Activated CD8-positive, alpha-beta memory T cell treated with anti-CD3 and anti-CD28 coated beads for 4 hours (primary cell): ENCODE measurements at places on chromosomes 13 and 19.

- no peak for DNase-seq
These were observed 592.5 kb downstream of the KCTD12 start for GRCh38 chr13:76293751-76294150.

GRCh38 chr19:11242864-11243797, 3.7 kb downstream of the ANGPTL8 start:
- DNase-seq: peak; percentile 59

GRCh38 chr19:14072535-14073260, at the start of gene MISP3:
Gene MISP3, plus strand, starts transcription at chr19:14072786. Its CDS starts 524 bp downstream, at chr19:14073310.
- DNase-seq: no peak

DNA sequence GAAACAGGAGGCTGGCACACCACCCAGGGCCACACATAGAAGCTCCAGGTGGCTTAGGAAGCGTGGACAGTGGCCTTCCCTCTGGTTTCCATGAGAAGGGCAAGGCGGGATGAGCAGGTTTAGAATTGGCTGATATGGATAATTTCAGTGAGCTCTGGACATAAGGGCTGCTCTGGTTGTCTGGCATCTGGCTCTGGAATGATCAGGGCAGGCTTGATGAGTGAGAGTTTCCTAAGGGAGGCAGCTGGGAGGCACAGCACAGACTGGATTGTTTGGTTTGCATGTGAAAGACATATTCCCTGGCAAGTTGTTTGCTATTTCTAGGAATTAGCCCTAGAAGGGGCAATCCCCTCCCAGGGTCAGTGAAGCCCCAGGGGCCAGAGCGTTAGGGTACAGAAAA, 129.5 kb downstream of the ATP8A2 start:
- DNase-seq: no peak

- no peak for DNase-seq
These were observed 2.2 kb downstream of the PAN3 start for GRCh38 chr13:28140433-28141125.

DNA sequence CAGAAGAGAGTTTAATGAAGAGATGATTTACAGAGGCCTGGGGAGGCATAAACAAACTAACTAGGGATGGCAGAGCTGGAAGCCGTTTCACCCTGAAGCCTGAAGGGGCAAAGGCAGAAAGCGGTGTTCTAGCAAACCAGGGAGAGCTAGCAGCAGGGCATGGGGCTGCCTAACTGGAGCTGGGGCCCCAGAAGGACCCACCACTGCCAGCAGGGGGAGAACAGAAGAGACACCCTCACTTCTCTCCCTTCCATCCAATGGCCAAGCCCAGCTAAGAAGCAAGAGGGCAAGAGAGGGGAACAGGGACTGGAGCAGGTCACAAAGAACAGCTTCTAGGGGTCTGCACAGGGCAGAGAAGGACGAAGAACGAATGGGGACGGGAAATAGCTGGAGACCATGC, 195.5 kb downstream of the KATNAL1 start:
- DNase-seq: no peak

DNA sequence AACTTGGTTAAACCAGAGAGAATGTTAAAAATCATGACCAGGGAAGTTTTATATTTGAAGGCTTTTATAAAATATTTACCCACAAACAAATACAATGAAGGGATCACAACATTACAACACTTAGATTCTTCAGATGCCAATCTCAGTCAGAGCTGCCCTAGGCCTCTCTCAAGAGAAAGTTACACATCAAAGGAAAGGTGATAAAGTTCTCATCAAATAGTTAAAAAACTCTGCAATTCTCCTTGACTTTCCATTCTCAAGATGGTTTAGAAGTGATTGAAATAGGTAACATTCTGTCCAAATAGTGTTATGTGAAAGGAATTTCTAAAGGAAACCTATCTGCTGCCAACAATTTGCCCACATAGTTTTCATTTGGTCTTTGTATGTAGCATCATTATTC, 1115.2 kb upstream of the MIR17HG start:
- no peak for DNase-seq

- no peak for DNase-seq
These were observed 40.8 kb downstream of the SLITRK5 start for GRCh38 chr13:87712012-87712411.

DNA sequence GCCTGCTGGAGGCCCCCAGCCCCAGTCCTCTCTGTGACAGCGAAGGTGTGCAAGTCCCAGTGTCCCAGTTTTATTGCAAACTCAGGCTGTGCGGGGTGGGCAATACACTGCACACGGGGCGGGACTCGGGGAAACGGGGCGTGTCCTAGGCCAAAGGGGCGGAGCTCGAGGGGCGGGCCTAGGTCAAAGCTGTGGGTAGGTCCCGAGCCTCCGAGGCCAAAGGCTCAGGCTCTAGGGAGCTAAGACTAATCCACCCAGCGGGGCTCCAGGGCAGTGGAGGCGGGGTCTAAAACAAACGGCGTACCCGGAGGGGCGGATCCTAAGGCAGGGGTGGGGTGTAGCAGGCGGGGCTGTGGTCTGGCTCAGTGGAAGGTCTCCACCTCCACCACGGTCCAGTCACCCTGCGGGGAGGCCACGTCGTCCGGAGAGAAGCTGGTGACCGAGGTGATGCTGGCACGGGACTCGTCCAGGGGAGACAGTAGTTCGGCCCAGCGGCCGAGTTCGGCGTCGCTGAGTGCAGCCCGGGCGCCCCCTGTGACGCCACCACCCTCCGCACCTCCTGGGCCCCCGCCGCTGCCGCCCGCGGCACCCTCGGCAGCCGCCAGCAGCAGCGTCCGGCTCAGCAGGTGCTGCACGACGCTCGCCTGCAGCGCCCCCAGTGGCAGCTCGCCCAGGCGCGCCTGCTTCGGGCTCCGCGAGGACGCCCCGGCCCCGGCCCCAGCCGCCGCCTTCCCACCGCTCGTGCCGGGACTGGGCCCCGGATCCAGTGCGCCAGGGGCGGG, 5.3 kb downstream of the PRR36 start:
- peak; percentile 58 for DNase-seq

DNA sequence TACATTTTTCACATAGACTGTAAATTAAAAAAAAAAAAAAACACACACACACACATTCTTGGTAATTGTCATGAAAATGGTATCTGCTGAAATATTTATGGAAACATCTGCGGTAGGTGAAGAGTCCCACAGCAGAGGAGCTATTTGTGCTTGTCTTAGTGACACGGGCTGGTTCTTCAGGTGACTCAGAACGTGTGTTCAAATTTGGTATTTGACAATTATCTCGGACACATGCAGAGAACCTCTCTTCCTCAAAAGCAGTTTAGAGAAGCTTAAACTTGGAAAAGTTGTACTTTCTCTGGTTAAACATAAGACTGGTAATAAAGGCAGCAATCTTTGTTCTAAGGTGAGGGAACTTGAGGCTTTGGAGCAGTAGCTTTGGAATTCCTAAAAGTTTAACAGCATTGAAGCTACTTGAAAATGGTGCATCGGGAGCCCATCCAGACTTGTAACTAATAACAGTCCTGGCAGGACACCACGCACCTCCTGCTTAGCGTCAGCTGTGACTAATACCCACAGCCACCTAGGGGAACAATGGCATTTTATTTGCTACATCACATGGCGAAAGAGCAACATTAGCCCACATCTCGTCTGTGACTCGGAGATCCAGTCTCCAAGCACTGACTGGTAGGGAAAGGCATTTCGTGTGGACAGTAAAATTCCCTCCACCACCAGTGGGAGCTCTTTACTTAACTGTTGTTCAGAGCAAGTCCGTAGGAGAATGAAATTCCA, 1505.1 kb upstream of the SLC10A2 start:
- no peak for DNase-seq

GRCh38 chr19:9943744-9944143, 7.4 kb upstream of the OLFM2 start:
- no peak for DNase-seq

DNA sequence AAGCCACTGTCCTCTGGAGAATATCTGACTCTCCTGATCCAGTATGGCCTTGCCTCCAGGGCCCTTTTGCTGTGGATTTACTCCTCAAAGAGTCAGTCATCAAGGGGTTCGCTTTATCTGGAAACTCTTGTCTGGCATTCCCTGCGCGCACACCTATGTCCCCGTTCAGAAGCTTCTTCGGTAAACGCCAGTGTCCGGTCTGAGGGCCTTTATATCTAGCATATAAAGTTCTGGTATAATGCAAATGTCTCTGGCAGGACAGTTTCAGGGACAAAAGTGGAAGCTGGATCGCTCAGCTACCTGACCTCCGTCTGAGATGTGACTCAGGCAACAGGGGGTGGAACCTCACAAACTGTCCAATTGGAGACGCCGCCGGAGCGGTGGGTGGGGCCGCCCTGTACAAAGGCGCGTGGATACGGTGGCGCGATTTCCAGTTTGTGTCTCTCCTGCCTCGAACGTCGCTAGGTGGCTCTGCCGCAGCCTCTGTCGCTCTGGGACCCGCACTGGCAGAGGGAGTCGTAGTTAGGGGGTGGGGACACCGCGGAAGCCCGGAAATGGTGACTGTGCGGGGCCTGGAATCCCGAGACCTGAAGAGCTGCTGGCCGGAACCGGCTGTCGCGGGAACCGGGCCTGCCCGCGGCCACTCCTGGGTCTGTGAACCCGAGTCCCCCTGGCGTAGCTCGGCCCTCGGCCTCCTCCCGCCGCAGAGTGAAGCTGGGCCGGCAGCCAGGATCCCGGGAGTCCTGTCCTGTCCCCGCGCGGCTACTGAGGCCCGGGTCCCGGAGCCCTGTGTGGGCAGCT, 10.6 kb upstream of the ZNF709 start:
- peak; percentile 86 for DNase-seq

DNA sequence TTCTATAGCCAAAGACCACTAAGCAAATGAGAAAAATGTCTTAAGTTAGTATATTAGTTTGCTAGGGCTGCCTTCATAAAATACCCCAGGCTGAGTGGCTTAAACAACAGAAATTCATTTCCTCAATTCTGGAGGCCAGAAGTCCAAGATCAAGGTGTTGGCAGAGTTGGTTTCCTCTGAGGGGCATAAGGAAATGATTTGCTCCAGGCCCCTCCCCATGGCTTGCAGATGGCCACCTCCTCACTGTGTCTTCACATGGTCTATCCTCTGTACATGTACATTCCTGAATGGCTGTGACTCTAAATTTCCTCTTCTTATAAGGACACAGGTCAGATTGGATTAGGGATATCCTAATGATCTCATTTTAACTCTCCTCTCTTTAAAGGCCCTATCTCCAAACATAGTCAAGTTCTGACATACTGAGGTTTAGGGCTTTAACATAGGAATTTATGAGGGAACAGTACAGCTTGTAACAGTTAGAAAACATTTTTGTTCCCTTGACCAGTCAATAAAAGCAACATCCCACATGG, 307.4 kb downstream of the DIAPH3 start:
- no peak for DNase-seq

DNA sequence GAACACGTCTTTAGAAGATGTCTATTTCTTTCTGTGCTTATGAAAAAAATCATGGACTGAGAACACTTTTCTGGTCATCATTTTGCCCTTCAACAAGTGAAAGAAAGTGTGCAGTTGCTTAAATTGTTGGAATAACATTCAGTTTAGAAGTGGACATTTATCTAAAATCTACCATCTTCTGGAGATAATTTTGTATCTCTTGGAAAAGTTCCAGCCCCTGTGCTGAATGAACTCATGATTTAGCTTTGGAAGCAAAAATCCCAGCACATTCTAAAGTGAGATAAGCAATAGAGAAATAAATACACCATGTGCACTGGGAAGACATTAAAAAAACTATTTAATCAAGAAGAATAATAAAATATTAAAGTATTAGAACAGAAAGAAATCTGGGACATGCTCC, 1420.8 kb upstream of the SLC10A2 start:
- no peak for DNase-seq

DNA sequence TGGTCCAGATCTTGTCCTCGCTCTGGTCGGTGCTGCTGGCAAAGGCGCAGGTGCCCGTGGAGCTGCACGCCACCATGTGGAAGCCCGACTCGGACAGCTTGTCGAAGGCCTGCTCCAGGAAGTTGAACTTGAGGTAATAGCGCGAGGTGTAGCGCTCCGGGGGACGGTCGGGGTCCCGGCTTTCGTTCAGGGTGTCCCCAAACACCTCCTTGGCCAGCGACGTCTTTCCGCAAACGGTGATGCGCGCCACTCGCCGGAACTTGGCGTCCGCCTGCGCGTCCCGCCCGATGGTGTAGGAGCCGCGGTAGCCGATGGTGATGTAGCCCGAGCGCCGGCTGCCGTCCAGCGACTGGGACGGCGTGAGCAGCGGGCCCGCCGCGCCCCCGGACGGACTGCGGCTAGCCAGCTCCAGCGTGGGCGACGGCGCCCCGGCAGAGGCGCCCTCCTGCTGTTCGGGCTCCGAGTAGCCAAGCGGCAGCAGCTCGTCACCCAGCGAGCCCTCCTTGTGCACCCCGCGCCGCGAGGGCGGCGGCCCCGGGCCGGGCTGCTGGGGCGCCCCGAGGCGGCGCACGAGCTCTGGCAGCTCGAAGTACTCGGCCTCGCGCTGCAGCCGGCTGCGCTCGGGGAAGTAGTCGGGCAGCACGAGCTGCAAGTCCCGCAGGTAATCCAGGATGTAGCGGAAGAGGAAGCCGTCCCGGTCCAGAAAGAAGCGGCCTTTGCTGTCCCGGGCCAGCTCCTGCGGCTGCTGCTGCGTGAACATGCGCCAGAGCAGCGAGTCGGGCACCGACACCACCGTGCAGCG, 801 bp downstream of the KCTD12 start:
- DNase-seq: peak; percentile 3

GRCh38 chr13:27168906-27169657, 2.5 kb downstream of the USP12 start:
- DNase-seq: no peak

DNA sequence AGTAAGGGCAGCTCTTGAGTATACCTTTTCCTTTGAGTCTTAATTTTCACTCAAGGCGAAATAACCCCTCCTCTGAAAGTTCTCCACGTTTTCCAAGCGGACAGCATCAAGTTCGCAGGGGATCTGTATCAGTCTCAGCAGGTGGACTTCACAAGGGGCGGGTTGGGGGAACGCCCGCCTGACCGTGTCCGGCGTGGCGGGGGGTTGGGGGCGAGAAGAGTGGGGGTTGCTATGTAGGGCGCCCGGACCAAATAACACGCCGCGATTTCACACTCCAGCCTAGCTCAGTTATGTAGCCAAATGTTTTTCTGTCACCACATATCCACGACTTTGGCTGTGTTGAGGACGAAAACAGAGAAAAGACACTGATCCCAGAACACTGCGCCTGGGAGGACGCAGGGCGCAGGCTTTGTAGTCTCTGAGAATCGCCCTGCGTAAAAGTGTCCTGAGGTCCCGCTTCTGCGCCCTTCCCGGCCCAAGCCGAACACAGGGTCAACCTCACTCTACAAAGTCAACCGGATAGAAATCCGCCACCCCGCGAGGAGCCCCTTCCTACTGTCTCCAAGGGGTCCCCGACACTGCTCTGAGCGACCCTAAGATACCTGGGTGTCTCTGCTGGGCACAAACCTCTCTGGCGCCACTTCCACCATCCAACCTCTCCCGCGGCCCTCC, 524 bp downstream of the RUBCNL start:
- no peak for DNase-seq

- DNase-seq: no peak
These were observed 61.6 kb upstream of the SERTM1 start for GRCh38 chr13:36612230-36612629.
